ENCODE measurements at places on chromosomes 7 and 10.

- peak; percentile 46 for DNase-seq
Observed at GRCh38 chr10:33735464-33735923, 401.0 kb upstream of the NRP1 start.

- DNase-seq, result no peak
Observed at GRCh38 chr10:96124230-96125141, 5.6 kb upstream of the ZNF518A start.

- no peak for DNase-seq
Observed at GRCh38 chr10:100817268-100817839, 72.0 kb downstream of the PAX2 start.

GRCh38 chr7:77467408-77467807 lies 51.3 kb upstream of the GSAP start:
- no peak for DNase-seq

DNA sequence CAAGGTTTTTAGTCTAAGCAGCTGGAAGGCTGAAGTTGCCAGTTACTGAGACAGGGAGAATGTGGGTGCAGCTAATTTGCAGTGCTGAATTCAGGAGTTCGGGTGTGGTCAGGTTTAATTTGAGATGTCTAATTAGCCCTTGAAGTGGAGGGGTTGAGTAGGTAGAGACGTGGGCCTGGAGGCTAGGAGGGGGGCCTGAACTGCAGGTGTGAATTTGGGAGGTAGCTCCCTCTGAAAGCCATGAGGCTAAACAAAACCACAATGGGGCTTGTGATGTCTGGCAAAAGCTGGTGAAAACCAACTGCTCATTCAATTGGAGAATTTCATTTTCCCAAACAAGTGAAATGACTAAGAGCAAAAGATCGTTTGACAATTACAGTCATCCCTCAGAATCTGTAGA lies 246.0 kb upstream of the NFE2L3 start:
- DNase-seq, result no peak

DNA sequence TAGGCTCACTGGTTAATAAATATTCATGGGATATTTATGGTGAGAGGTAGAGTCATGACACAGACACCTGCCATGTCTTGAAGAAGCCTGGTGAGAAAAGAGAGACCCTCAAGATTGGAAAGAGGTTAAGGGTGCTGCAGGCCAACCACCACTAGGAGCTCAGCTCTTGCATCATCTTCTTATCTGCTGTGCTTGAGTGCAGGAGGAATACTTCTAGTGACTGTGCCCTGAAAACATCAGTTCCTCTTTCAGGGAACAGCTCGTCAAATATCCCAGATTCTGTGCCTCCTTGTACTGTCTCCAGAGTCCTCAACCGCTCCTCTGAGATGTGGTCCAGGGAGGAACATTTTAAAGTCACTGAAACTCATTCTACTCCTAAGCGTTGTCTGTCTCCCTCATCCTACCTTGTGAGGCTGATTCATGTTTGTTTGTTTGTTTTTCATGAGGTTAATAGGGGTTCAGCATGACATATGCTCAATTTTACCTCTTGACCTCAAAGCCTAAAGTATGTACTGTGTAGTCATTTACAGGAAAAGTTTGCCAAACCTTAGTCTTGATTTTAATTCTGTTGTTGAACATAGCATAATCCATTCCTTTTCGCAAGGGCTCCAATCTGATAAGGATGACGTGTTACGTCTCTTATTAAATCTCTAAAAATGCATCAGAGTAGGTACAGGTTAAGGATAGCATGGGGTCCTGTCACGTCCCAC lies 293.1 kb downstream of the C7orf25 start:
- no peak for DNase-seq

- no peak for DNase-seq
Observed at GRCh38 chr10:59611048-59611447, 98.6 kb downstream of the SLC16A9 start.

GRCh38 chr10:133277993-133278576 lies 1.4 kb upstream of the ADAM8 start:
- no peak for DNase-seq

GRCh38 chr10:106439366-106439765 lies 725.1 kb downstream of the SORCS1 start:
- DNase-seq, result no peak

DNA sequence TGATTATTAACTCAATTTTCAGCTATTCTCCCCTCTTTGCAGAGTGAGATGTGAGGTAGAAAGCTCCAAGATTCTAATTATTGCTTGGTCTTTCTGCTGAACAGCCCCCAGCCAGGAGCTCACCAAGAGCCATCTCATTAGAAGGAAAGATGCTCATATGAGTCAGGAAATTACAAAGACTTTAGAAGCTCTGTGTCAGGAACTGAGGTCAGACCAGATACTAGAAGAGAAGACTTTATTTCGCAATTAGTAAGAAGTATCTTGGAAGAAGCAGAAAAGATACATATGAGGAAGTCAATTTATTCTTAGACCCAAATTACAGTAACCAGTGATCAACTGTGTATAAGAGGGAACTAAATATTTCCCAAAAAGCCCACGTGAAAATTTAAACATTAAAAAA lies 626.9 kb downstream of the ZWINT start:
- DNase-seq, result no peak

DNA sequence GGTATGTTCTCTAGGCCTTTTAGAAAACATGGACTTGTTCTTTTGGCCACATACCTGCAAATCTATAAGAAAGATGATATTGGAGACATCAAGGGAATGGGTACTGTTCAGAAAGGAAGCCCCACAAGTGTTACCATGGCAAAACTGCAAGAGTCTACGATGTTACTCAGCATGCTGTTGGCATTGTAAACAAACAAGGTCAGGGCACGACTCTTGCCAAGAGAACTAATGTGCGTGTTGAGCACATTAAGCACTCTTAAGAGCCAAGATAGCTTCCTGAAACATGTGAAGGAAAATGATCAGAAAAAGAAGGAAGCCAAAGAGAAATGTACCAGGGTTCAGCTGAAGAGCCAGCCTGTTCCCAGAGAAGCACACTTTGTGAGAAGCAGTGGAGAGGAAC lies 37.1 kb downstream of the SDK1 start:
- no peak for DNase-seq

GRCh38 chr7:135791543-135792362 lies 43.1 kb upstream of the FAM180A start:
- DNase-seq, result no peak

DNA sequence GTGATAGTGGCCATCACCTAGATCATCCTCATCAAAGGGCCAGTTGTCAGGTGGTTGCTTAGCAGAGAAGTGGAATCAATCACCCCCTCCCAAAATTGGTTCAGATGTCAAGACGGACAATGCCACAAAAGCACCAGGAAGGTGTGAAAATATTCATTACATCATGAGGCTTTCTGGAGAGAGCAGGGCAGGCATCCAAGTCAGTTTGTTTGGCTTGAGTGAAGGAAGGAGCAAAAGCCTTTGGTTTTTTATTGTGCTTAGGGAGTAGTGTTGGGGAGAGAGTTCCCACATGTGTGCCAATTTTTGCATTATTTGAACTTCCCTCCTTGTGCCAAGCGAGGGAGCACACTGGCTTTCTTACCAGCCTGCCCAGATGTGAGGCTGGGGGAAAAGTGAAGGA lies 1082.9 kb downstream of the LRMDA start:
- no peak for DNase-seq

- no peak for DNase-seq
Observed at GRCh38 chr7:5001911-5002310, 42.9 kb upstream of the MMD2 start.

DNA sequence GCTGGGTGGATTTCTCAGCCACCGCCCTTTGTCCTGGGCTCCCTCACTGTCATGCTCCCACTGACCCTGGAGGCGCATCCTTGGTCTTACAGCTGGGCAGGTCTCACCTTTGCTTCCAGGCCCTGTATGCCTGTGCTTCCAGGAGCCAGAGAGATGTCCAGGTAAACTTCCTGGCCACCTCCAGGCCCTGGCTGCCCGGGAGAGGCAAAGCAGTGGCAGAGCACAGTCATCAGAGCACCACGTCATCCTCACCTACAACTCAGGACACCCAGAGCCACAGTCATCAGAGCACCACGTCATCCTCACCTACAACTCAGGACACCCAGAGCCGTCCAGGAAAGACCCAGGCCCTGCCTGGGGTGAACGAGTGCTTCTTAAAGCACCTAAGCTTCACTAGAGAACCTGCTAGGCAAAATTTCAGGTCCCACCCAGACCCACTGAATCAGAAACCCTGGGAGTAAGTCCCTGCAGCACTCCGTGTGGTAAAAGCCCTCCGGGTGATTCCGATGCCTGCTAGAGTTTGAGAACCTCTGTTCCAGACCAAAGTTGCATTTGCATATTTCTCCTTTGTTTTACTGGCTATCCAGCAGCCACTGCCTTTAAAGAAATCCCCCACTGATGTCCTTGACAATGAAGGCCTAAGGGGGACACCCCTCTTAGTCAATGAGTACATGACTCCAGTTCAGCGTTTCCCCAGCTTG lies 62.3 kb downstream of the DLG5 start:
- no peak for DNase-seq

- no peak for DNase-seq
Observed at GRCh38 chr10:63217120-63217605, 84.0 kb downstream of the NRBF2 start.

- DNase-seq, result no peak
Observed at GRCh38 chr10:121032460-121032859, 181.3 kb downstream of the WDR11 start.

- DNase-seq, result no peak
Observed at GRCh38 chr10:111098679-111099437, 22.0 kb downstream of the ADRA2A start.

GRCh38 chr10:11936389-11937152 lies 106.0 kb downstream of the UPF2 start:
- DNase-seq, result no peak

GRCh38 chr7:68892236-68892635 lies 706.0 kb upstream of the AUTS2 start:
- DNase-seq, result peak; percentile 32

- no peak for DNase-seq
Observed at GRCh38 chr7:28957064-28957750, 923 bp downstream of the TRIL start.

DNA sequence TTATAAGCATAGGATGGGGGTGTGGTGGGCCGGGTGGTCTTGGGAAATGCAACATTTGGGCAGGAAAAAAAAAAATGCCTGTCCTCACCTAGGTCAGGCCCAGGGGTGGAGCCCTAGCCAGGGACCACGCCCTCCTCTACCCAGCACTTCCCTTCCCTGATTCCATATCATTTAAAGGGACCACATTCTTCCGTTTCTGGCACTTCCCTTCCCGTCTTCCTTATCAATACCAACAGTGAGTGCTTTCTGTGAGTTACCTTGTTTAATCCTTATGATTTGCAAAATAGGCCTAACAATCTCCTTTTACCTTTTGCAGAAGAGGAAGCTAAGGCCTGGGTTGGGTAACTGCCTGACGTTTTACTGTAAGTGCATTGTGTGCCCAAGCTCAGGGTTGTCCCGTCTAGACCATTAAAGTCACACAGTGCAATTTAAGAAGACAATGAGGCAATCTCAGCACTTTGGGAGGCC lies 16.7 kb upstream of the C10orf95 start:
- DNase-seq, result no peak

DNA sequence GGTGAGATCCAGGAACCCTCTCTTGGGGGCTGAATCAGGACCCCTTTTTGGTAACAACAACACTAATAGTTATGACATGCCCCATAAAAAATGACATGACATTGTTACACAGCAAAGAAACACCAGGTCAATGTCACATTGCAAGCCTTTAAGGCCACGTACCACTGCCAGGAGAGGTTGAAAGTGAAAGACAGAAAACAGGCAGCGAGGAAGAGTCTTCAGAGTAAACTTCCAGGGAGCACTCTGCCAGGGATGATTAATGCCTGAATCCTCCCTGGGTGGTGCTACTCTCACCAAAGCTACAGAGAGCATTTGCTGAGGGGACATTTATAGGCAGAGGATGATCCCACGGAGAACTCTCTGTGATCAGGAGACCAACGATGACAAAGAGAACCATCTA lies 551.6 kb downstream of the CALN1 start:
- DNase-seq, result no peak

DNA sequence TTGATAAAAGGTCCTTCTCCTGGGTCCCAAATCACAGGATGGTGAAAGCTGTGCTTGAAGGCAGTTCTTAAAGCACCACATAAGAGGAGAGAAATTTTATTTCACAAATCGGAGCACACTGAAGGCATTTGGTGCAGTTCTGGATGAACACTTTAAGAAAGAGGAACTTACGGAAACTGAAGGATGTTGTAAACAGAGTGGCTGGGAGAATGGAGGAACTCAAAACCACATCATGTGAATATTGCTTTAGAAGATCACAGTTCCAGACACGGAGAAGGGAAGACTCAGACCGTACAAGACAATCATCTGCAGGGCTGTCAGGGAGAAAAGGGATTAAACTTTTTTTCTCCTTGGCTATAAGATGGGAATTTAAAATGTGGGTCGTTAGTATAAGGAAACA lies 9.0 kb upstream of the GPR141 start:
- DNase-seq, result no peak

DNA sequence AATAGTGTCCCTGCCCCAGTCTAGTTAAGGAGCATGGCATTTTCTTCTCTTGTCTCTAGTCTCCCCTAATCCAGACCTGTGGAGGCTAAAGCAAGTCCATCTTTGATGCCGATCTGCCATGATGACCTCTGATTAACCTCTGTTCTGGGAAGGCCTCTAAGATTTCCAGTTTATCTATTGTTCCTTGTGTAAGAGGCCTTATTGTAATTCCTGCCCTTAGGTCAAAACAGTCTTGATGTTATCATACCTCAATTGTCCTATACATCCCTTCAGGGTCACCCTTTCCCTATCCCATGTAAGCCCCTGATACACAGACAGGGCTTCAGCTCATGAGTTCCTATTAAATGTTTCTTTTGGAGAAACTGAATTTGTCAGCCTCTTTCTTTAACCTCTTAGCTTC lies 4.9 kb upstream of the ZMIZ2 start:
- no peak for DNase-seq

DNA sequence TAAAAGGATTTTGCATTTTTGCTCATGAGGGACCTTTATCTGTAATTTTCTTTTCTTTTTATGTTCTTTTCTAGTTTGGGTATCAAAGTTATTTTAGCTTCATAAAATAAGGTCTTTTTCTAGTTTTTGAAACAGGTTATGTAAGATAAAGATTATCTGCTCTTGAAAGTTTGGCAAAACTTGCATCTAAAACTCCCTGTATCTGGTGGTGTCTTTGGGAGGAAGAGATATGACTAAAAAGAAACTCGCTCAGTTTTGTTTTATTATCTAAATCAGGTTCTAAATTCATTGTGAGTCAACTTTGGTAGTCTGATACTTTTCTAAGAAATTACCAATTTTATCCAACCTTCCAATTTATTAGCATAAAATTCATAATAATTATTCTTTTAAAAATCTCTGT lies 55.1 kb downstream of the VCL start:
- no peak for DNase-seq

- no peak for DNase-seq
Observed at GRCh38 chr7:27992097-27992496, 188.5 kb downstream of the JAZF1 start.

- no peak for DNase-seq
Observed at GRCh38 chr10:93152136-93152535, 78.4 kb downstream of the CYP26A1 start.

Data from epithelial cell of proximal tubule (primary cell).